NCI-H2107 (cell line): ENCODE measurements at places on chromosomes 5 and 9.

DNA sequence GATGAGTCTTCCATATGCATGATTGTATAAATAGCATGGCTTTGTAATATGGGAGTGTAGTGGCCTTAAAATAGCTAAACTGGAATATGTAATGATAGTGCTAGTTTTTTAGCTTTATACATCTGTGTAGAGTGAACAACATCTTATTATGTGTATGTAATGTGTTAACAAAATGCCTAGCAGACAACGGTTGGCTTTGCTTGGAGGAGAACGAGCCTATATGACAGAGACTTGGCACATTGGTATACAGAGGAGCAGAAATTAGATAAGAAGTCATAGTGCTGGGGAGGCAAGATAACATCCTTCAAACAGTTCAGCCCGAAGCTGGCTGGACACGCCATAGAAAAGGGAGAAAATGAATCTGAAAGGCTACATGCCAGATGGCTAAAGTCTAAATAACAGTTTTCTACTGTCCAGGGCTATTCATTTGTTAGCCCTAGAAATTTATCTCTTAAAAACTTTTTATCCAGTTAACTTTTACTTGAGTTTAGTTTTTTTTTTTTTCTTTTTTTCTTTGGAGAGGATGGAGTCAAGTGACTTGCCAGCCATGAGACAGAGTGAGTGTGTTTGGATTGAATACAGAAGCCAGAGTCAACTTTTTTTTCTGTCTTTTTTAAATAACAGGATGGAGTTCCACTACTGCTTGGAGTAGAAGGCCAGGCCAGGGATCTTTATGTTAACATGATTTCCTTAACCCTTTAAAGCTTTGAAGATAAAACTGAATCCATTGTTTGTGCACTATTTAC, 214.4 kb upstream of the ACTBL2 start:
- no peak for DNase-seq

DNA sequence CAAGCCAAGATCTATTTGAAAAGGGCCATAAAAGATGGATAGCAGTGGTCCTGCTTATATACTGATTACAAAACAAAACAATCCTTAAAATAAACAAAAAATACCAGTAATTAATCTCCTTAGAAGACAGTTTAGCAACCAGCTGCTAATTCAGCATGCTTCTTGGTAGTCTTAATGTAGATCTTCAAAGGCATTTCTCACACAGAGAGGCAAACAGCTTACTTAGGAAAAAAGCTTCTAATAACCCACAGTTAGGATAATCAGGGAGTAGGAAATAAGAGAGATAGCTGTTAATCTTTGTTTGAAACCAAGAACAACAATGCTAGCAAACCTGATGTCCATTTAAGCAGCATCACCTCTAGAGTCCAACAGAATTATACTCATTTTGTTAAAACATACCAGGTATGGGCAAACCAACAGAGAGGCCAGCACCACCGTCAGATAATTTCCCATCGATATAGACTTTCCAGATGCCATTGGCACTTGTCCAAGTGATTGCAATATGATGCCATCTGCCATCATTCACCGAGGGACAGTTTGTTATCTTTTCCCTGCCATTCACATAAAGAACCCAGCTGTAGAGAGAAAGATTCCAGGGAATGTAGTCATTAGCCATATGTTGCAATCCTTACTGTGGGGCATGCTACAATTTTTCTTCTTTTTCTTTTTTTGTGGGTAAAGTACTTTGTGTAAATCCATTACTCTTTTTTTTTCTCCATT, 105.6 kb upstream of the TXNDC8 start:
- DNase-seq = no peak

DNA sequence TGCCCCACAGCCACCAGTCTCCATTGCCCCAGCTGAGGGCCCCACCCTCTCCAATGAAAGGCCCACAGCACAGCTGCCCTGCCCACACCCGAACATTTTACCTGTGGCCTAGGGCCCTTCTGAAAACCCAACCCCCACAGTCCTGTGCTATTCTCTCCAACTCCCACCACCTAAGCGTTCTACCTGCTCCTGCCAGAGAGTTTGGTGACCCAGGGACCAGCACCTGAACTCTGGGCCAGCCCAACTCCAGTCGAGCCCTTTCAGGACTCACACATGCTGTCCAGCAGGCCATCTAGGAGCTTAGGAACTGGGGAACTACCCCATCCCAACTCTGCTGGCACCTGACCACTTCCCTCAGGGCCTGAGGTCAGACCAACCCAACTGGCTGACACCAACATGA, 562.3 kb downstream of the DNAH5 start:
- no peak for DNase-seq

- no peak for DNase-seq
Observed at GRCh38 chr5:39131210-39132127, 57.3 kb upstream of the RICTOR start.

DNA sequence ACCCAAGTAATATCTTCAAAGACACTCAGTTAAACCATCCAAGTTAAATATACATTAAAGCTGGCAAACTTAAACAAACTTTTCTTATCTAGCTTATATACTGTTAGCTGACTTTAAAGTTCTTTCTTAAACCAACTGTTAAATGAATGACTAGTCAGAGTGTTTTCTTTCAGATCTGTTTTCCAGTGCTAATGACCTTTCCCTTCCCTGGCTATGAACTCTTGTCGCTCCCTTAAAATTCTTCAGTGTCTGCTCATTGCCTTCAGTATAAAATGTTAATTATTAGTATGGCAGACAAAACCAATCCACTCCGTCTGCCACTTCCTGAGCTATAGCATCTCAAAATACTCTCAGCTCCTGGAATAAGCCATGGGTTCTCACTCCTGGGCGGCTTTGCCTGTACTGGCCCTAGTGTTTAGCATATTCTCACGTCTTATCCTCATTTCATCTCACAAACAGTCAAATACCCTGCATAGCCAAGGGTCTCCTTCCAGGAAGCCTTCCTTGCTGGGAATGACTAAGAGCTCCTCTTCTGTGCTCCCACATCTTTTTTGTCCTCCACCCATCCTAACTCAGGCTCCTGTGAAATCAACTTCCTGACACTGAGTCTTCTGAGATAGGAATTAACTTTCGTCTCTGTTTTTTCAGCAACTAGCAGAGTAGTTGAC, 87.7 kb downstream of the VCAN start:
- no peak for DNase-seq

- no peak for DNase-seq
Observed at GRCh38 chr5:64110222-64110621, 55.4 kb upstream of the RNF180 start.

DNA sequence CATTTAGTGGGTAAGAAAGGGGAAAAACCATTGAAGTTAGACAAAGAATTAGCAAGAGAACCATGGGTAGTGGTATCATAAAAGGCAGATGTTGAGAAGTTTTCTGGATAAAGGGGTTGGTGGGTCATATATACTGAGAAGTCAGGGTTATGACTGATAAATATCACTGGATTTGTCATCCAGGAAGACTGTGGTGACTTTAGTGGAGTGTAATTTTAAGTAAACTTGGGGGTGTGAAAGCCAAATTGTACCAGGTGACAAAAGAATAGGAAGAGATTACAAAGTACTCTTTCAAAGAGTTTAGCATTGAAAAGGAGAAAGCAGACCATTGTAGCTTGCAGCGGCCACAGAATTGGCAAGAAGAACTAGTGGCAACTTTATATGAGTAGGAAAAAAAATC, 315.2 kb upstream of the DMAC1 start:
- no peak for DNase-seq

DNA sequence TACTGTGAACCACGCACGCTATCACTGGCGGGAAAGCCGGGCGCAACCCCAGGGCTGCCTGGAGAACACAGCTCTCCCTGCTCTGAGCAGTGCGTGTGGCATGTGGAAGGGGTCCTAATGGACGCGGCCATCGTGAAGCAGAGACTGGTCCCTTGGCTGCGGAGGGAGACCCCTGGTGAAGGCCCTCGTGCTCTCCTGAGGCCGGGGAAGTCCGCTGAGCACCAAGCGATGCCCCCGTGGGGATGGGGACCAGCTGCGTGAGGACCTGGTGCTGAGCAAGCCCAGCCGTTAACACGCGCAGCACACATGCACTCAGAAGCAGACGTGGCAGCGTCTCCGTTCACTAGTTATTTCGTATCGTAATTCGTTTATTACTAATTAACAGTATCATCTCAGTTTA, 24.4 kb downstream of the SLC12A7 start:
- no peak for DNase-seq

GRCh38 chr5:87233143-87233542, 34.5 kb upstream of the RASA1 start:
- DNase-seq = no peak

DNA sequence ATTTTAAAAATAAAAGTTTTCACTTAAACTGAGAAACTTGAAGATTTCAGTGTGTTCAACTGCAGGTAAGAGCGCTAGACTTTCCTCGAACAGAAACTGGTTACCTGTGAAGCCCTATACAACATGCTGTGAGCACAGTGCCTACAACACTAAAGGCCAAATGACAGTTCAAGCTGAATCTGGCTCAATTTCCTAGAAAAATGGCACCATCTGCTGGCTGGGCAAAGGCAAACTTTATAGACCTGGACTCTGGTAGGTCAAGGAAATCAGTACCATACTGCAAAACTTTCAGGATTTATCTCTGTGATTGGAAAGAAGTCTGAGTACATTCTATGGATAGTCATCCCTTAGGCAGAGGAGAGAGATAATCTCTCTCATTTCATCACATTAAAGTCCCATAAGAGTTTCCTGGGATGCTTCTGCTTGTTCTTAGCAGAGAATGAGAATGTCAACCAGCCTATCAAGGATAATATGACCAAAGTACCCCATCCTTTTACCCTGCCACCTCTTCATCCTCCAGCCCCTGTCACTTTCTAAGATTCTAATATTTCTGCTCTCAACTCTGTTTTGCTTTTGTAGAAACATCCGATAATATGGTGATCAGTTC, 31.8 kb upstream of the FOXB2 start:
- peak; percentile 44 for DNase-seq

- no peak for DNase-seq
Observed at GRCh38 chr5:157750320-157750719, 6.8 kb downstream of the LSM11 start.

DNA sequence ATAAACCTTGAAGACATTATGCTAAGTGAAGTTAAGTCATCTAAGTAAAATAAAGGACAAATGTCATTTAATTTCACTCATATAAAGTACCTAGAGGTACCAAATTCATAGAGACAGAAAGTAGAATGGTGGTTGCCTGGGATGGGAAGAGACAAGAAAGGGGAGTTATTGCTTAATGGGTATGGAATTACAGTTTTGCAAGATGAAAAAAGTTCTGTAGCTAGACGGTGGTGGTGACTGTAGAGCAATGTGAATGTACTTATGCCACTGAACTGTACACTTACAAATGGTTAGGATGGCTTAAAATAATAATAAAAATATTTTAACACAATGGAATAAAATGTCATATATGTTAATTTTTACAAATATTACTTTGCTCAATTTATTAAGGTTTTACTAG, 128.0 kb downstream of the MPDZ start:
- no peak for DNase-seq
